Occipital lobe (tissue), 3 donors: ENCODE measurements at places on chromosomes 7 and 10. TPM values are rescaled to one million over a fixed set of nuclear protein-coding genes. Genes with fewer than 3 reads are reported as not detected.

MYOF gene
- total RNA-seq = 3.6 TPM

STEAP1B gene
- 1.1 TPM for total RNA-seq

LRIT2 gene
- total RNA-seq = not detected

AOAH gene
- total RNA-seq = 3.6 TPM

CHST3 gene
- 7.2 TPM for total RNA-seq

CHPF2 gene
- total RNA-seq = 19.0 TPM

C10orf105 gene
- under 0.01 TPM for total RNA-seq

CRYGN gene
- total RNA-seq = not detected

RARRES2 gene
- 6.2 TPM for total RNA-seq

NEURL1 gene
- 25.1 TPM for total RNA-seq

SPDYE1 gene
- total RNA-seq = not detected

PCLO gene
- 48.5 TPM for total RNA-seq

ADAM22 gene
- total RNA-seq = 90.6 TPM

GRCh38 chr7:150986099-150986512 lies 4.7 kb upstream of the NOS3 start:
- peak; percentile 40 for DNase-seq

GRCh38 chr7:129469930-129470329 lies 32.4 kb upstream of the SMKR1 start:
- DNase-seq = no peak

GRCh38 chr7:31051598-31052486 lies at the start of gene ADCYAP1R1:
ADCYAP1R1 (plus strand) TSS chr7:31052308; CDS start chr7:31063265, 10,957 bp downstream.
- peak; percentile 33 for DNase-seq

DNA sequence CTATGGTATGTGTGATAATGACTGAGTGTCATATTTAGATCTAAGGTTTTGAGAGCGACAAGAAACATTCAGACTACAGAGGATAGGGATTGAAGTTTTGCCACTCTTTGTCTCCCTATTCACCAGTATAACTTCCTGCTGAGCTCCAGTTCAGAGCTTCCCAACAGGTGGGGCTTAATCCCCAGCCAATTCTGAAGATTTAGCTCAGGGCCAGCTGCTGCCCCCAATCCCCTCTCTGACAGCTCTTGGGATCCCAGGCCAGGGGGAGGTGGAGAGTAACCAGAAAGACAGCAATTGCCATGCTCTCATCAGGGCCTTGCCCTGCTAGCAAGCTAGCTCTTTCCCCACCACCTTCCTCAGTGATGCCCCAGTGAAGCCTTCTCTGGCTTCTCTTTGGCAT lies 57.8 kb downstream of the TRIL start:
- DNase-seq = no peak

- no peak for DNase-seq
Observed at GRCh38 chr7:19554581-19554980, 154.3 kb downstream of the POLR1F start.

DNA sequence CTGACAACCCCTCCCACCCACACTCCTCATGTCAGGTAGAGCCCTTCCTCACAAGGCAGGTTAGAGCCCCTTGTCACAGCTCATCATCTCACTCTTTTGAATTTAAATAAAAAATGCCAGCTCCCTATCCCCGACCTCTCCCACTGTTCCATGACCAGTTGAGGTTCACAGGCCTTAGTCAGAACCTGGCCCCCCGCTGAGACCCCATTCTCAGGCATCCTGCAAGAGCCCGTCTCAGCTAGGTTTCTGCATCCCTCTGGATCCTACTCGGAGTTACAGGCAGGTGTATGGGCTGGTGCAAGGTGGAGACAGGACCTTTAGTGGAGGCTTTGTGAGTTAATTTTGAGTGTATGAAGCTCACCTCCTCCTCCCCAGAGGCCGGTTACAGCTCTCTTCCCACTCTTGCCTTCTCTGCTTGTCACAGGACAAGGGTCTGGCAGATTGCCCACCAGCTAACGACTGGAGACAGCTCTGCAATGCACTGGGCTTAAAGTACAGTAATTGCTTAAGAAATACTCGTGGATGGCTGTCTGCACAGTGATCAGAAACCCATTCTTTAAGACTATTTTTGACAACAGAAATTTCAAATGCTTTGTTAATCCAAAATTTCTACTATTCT lies 394.9 kb upstream of the DPP6 start:
- no peak for DNase-seq

DNA sequence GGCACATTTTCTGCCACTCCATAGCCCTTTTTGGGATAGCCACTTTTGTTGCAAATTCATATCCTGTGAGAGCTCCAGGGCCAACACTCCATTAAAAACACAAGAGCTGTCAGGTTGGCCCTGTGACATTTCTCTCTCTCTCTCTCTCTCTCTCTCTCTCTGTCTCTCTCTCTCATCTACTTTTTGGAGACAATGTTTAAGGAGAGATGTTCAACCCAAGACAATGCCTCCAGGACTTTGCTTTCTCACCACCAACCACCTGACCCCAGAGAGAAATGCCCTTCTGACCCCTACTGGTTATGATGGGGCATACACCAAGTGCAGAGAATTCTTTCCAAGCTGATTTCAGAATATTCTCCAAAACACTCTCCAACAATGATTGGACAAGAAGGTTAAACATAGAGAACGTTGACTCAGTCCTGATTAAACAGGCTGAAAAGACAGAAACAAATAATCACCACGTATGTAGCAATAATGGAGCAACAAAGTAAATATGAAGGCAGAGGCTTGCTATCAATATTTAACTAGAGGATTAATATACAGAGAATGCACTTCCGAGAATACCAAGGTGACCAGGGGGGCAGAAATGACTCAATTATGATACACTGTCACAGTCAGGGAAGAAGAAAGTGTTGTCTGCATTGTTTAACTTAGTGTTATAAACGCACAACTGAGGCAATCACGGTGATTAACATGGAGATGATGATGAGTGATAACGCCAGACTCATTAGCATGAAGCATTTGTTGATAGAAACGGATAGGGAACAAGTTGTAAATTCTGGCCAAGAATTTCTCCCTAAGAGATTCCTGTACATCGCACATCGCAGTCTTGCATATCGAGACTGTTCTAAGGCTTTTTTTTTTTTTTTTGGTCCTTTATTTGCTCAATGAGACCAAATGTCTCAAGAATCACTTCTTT lies 178.5 kb downstream of the NRP1 start:
- no peak for DNase-seq

- no peak for DNase-seq
Observed at GRCh38 chr7:70775570-70776156, 356.3 kb upstream of the GALNT17 start.

GRCh38 chr10:70778267-70778924 lies 6.8 kb downstream of the TBATA start:
- DNase-seq = no peak

DNA sequence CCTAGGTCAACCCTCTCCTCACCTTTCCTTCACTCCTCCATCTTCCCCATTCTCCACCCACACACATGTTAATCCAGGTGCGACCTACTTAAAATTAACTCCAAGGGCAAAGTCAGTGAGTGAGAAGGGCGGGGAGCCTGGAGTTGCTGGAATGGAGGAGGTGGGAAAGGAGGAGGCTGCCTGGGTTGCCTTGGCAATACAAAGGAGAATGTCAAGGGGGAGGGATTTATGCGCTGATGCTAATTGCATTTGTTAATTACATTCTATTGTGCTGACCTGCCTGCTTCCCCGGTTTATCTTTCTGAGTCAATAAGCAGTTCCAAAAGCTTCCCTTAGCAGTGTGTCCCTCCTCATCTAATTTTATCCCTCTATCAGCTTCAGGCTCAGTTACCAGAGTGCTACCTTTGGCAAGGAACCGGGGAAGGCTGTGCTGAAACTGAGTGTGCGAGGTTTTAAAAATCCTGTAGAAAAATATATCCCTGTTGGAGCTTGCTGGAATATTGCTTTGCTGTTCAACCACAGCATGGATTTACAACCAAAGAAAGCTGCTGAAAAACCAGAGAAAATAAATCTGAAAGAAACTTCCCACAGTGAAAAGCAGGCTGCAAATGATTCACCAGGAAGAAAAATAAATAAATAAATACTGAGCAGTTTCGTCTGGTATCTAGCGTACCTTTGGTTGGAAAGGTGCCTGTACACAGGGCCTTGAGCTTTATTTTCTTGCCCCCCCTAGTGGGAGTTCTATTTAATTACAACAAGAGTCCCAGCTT lies 113.2 kb upstream of the DGKB start:
- DNase-seq = no peak

GRCh38 chr7:139159900-139160675 lies 50.6 kb upstream of the ZC3HAV1 start:
- no peak for DNase-seq

GRCh38 chr7:102978284-102978683 lies 65.5 kb downstream of the LRRC17 start:
- DNase-seq = no peak

GRCh38 chr10:126906704-126907422 lies 1.6 kb downstream of the DOCK1 start:
- no peak for DNase-seq

DNA sequence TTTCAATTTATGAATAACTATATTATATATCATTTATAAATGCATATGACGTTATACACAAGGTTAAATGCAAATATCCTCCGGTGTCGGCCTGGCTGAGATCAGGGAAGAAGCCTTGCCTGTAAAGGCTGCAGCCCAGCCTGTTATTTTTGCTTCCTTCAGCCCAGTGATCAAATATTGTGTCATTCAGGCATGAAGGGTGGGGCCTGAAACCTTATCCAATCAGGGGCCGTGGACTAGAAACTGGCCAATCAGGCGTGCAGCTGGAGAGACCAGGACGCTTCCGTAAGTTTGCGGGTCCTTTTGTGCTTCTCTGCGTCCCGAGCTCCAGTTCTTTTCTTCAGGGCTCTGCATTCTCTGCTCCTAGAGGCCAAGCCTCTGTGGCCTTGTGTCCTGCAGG lies at the start of gene ZNF722:
Gene ZNF722, plus strand, starts transcription at position 301 of the 400 bp plus-strand sequence. CDS start 113 bp downstream, outside the sequence.
- DNase-seq = no peak

DNA sequence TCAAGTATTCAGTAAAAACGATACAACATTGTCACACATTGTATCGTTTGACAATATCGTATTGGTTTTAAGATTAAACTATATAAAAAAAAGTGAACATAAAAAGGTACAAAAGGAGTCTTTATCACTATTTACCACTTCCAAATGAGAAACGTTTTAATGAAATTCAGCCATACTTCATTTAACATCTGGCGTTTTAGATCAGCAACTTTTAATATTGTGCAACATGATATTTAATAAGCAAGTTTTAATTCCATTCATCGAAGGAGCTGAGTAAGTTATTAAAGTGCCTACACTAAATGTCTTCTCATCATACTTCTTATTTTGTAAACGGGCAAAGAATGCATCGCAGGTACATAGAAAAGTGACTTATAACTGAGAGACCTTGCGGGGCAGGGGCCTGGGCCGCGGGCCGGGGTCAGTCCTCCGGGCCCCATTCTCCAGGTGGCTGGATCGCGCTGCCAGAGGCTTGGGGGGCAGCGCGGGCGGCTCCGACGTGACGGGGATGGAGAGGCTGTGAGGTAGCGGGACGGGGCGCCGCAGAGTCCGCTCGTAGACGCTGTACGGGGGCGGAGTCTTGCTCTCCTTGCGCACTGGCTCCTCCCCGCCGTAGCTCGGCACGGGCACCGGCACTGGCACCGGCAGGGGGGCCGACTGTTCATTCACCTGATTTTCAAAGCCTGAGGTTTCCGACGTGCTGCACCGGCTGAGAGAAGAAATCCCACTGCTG lies 165.8 kb upstream of the IMMP2L start:
- no peak for DNase-seq

- DNase-seq = peak; percentile 12
Observed at GRCh38 chr10:15167411-15168290, 842 bp downstream of the NMT2 start.

DNA sequence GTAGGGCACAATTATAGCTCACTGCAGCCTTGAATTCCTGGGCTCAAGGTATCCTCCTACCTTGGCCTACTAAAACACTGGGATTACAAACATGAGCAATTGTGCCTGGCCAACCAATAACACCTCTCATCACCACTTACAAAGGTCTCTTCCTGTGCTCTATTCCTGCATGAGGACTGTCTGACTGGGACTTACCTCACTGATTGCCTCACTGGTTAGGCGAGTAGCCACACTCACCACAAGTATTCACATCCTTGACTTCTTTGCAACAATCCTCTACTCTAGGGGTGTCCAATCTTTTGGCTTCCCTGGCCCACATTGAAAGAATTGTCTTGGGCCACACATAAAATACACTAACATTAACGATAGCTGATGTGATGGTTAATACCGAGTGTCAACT lies 22.6 kb upstream of the PDIA4 start:
- no peak for DNase-seq

DNA sequence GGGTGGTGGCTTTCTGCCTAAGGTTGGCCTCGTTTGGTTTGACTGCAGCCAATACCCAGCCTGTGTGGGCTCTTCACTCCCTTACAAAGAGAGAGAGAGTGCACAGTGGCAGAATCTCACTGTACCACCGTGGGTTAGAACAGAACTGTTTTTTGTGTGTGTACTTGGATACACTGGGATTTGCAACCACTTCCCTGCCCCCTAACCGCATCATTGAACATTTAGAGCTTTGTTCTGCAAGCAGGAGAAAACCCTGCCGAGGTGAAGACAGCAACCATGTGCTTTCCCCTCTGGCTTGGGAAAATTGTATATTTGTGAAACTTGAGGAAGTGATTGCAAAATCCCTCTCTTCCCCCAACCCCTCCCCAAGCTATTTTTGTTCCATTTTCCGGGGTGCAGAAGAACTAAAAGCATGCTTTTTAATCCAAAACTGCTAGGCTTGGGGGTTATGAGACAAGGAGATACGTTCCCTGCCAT lies 201.2 kb downstream of the TCF7L2 start:
- DNase-seq = no peak

DNA sequence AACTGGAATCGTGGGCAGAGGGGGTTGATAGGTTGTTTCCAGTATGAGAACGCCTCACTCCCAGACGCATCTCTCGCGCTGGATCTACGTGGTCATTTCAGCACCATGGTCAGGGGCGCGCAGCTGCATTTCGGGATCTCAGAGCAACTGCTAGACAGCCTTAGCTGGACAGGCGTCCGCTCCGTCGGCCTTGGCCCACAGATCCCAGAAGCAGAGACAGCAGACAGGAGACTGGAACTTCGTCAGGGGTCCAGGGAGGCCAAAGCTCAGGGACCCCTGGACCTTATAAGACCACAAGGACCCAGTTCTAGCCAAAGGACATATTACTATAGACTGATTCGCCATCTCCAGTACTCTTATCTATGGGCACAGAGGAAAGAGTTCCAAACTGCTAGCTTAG lies 5.3 kb downstream of the NEUROG3 start:
- DNase-seq = no peak

GRCh38 chr7:74568658-74569057 lies 88.9 kb upstream of the GTF2I start:
- no peak for DNase-seq

GRCh38 chr7:126856691-126857291 lies 395.9 kb downstream of the GRM8 start:
- DNase-seq = no peak
